ENCODE measurements at places on chromosomes 4 and X. TPM values are rescaled to one million over a fixed set of nuclear protein-coding genes. Genes with fewer than 3 reads are reported as not detected.
A peak's percentile ranks its signal among the peaks of the same experiment; 100 is the strongest.

The GPR34 gene
- not detected for total RNA-seq

- H3K27ac ChIP-seq: no peak overlapping the region
- H3K4me1 ChIP-seq: no peaks in the 10 kb centered on the region
- no peak overlapping the region for H3K4me3 ChIP-seq
- DNase-seq: no peak
- peaks cover 26% of the 10 kb centered on the region for H3K27me3 ChIP-seq
- no peaks in the 10 kb centered on the region for H3K36me3 ChIP-seq
These were observed 141.1 kb downstream of the QDPR start for GRCh38 chr4:17370818-17371217.

DNA sequence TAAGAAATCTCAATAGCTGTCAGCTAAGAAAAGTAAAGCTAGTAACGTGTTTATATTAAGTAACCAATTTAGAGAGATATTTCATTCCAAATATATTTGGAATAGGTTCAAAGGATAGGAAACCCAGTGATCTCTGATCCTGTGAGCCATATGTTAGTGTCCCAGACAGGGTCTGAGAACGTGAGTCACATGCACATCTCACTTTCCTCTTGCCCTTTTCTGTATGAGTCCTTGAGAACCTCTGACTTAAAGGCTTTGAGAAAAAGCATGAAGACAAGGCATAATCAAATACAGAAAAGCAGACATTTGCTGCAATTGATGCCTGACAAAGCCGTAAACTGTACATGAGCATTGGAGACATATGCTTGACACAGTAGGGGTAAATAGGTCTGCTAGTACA lies 655.1 kb upstream of the ADGRL3 start:
- no peak for DNase-seq
- peaks cover 2% of the 10 kb centered on the region for H3K27me3 ChIP-seq
- H3K36me3 ChIP-seq: no peaks in the 10 kb centered on the region
- peaks cover 6% of the 10 kb centered on the region for H3K4me1 ChIP-seq

GRCh38 chr4:109067508-109068235 lies 234.8 kb downstream of the COL25A1 start:
- H3K36me3 ChIP-seq: no peaks in the 10 kb centered on the region
- H3K27ac ChIP-seq: no peak overlapping the region
- no peaks in the 10 kb centered on the region for H3K27me3 ChIP-seq

- H3K36me3 ChIP-seq: peaks cover 13% of the 10 kb centered on the region
- H3K4me1 ChIP-seq: peaks cover 9% of the 10 kb centered on the region
- no peak overlapping the region for H3K27ac ChIP-seq
These were observed 6.3 kb downstream of the SLC25A4 start for GRCh38 chr4:185149392-185149791.

- H3K4me1 ChIP-seq: no peaks in the 10 kb centered on the region
- DNase-seq: no peak
- H3K36me3 ChIP-seq: no peaks in the 10 kb centered on the region
- H3K27ac ChIP-seq: no peak overlapping the region
These were observed 288.3 kb upstream of the GALNTL6 start for GRCh38 chr4:171524903-171525302.

GRCh38 chr4:21845663-21846062 lies 102.9 kb downstream of the KCNIP4 start:
- peak overlapping the region; percentile 51 for H3K4me3 ChIP-seq
- H3K36me3 ChIP-seq: no peaks in the 10 kb centered on the region
- peak; percentile 40 for DNase-seq
- peaks cover 36% of the 10 kb centered on the region for H3K4me1 ChIP-seq

DNA sequence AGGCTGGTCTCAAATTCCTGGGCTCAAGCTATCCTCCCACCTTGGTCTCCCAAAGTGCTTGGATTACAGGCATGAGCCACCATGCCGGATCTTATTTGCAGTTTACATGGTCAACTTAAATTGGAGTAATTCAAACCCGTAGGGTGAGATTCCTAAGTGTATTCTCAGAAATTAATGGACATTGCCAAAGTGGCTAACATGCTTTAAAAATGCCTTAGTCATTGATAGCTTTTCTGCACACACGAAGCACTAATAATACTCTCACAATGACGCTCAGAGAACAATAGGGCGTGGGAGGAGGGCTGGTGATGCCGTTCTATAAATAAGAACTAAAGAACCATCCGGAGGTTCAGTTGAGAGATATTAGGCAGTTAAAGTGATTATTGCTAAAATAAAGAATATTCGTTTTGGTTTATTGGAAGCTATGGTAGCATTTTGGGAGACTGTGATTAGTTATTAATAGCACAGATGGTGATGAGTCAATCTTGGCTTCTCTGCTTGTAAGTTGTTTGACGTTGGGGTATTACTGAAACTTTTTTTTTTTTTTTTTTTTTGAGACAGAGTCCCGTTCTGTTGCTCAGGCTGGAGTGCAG lies 79.1 kb downstream of the TRAPPC11 start:
- H3K4me1 ChIP-seq: peaks cover 7% of the 10 kb centered on the region
- H3K27ac ChIP-seq: no peak overlapping the region
- no peak for DNase-seq
- H3K27me3 ChIP-seq: peaks cover 5% of the 10 kb centered on the region
